ENCODE measurements at places on chromosomes 12 and 14.

GRCh38 chr12:93005928-93006392 lies 76.9 kb upstream of the EEA1 start:
- no peak for DNase-seq

DNA sequence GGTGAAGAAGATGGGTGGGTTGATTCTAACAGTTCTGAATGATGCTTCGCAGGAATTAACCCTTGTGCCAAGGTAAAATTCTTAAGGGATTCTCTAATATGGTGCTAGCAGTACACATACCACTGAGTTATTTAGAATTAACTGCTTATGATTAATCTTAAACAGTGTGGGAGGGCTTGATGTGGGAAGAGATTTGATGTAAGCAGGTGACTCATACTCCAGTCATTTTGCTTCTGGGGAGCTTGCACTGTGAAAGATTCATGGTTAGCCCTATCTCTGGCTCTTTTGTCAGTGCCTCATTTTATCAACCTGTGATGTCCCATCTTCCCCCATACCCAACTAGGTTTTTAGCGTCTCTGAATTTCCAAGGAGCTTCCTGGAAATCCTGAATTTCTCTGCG lies 83.8 kb downstream of the NRXN3 start:
- DNase-seq, result no peak

GRCh38 chr14:36928432-36928831 lies 244.0 kb downstream of the SLC25A21 start:
- DNase-seq, result no peak

DNA sequence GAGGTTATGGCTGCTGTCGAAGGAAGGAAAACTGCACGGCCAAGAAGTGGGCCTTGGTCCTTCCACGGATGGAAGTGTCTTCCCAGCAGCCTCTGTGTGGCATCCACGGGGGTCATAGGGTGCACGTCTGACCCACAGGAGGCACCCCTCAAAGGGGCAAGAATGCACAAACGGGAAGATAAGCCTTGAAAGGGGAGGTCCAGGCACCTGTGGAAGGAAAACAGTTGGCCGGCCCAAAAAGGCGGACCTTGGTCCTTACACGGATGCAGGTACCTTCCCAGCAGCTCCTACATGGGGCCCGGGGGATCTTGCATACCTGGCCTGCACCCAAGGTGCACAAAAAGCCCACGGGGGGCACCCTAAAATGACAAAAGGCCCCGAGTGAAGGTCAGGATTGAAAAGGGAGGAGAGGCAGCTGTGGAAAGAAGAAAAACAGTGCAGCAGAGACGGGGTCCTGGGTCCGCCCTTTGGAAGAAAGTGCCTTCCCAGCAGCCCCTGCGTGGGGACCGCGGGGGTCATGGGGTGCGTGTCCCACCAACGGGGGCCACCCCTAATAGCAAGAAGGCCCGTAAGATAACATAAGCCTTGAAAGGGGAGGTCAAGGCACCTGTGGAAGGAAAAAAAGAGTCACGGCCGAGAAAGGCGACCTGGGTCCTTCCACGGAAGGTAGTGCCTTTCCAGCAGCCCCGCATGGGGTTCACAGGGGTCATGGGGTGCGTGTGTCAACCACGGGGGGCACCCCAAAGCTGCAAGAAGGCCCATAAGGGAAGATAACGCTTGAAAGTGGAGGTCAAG lies 276.1 kb downstream of the ALG10 start:
- no peak for DNase-seq

GRCh38 chr14:92341791-92342190 lies 18.8 kb downstream of the SLC24A4 start:
- no peak for DNase-seq
